Memory B cell (primary cell): ENCODE measurements at places on chromosomes 4 and X.

DNA sequence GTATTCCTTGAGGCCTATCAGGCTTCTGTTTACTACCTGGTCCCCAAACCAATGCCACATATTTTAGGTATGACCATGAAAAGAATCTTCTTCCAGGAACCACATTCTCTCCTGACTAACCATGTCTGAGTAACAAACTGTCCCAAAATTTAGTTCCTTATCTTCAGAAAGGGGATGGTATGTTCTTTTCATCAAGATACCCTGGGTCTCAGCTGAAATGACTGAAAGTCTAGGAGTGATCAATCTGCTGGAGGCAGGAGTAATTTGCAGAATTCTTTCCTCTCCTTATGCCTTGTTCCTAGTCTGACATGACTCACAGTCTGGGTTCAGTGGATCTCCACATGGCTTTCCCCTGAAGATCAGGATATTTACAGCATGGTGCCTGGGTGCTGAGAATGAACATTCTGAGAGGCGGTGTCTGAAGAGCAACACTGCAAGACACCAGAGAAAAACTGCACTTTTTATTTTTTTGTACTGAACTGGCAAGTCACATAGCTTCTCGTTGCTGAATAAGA is 665.5 kb downstream of the TLL1 start:
- no peak for DNase-seq

DNA sequence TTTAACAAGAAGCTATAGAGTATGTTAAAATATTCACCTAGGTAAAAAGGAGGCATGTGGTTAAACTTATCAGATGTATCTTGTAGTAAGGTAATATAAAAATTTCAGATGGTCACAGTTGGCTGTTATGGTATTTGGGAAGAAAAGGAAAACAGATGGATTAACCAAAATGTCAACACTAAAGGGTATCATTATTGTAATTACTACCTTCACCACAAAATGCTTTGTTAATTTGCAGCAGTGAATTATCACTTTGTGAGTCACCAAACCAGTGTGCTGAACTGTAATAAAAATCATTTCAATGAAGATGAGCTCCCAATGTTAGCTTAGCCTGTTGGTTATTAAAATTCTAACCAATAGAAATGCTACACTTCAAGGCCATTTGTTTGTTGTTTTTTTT is 233.9 kb downstream of the RPA4 start:
- no peak for DNase-seq

DNA sequence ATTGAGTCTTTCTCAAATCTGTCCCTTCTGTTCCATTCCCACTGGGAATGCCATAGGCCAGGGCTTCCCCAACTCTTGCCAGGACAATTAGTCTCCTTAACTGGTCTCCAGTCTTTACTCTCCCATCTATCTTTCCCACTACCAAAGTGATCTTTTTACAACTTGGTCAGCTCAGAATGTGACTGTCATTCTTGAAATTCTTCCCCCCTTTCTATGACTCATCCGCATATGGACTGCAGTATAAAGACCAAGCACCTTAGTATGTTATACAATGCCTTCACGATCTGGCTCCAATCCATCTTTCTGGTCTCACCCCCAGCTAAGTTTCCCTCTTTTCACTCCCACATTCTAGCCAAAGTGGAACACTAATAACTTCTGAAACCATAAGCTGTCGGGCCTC is 383.8 kb downstream of the OPHN1 start:
- no peak for DNase-seq

- DNase-seq: no peak
Measured at GRCh38 chrX:15866147-15866546, 11.5 kb upstream of the AP1S2 start.

DNA sequence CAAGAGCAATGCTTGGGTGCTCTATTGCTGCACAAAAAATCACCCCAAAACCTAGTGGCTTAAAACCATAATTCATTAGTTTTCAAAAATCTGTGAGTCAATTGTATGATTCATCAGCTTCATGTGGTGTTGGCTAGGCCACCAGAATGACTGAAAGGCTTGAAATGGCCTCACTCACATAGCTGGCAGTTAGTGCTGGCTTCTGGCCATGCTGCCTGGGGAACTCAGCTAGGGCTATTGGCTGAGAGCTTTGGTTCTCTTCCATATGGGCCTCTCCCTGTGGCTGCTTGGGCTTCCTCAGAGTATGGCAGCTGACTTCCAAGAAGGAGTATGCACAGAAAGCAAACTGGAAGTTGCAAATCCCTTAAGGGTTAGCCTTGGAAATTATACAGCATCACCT is 3.1 kb upstream of the MTMR1 start:
- DNase-seq: no peak
